ENCODE measurements at places on chromosomes 5 and 9.

DNA sequence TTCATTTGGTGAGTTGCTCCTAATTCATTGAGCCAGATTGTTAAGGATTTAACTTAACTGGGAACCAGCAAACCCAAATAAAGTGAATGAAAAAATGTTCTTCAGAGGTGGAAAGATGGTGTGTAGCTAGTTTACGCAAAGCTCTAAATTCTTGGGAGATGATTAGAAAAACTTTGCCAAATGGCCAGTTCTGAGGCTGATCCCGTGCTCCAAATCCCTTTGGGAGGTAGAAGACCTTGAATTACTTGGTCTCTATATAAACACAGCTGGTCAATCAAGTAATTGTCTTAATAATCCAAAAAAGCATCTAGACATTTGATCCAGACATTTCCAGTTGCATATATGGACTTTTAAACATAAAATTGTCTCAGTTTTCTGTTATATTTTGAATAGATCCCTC, 11.4 kb downstream of the ACTL7B start:
- no peak for DNase-seq

DNA sequence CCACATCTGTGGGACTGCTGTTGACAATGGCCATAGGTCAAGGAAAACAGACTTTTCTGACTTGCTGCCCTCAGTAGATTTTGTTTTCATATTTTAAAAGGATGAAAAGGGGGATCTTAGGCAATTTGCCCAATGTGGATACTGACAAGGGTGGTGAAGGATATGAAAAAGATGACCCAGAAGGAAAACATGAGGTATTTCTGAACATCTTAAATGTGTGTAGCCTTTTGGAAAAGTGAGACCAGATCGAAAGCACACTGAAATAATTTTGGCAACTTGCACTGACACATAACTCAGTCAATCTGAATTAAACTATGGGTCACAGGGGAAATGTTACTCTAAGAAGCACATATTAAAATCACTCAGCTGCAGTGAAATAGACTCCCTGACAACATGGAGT, 1793.0 kb upstream of the ACO1 start:
- no peak for DNase-seq

GRCh38 chr5:134525683-134526482, 413 bp downstream of the JADE2 start:
- DNase-seq = peak; percentile 48

GRCh38 chr9:92668746-92669526, 995 bp downstream of the IPPK start:
- peak; percentile 66 for DNase-seq

Data from kidney glomerular epithelial cell (primary cell).